ENCODE measurements at places on chromosomes 6 and 20.

- no peak for DNase-seq
Measured at GRCh38 chr6:170271771-170272314, 19.0 kb downstream of the DLL1 start.

DNA sequence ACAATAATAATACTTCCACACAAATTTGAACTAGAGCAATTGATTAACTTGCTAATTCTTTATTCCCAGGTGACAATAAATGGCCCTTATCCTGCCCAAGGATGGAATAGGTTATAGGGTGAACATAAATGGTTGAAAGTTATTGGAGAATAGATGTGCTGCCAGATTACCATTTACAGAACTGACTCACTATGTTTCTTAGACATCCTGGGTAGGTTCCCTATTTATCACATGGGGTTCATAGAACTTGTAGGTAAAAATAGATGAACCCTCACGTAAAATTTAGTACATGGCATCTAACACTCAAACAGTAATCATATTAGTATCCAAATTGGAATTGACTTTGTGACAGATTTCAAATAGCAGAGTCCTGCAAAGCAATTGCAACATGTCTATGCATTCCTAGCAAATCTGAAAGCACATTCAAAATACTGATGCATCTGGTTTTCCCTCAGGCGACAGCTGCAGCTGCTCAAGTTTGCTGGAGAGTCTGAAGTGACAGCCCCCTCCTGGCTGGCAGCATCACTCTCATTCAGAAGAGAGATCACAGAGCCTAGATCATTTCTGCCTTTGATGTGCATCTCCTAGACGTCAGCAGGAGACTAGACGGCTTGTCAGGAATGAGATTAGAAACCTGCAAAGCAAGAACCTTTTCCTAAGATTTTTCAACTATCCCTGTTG is 80.2 kb upstream of the RNF217 start:
- no peak for DNase-seq

DNA sequence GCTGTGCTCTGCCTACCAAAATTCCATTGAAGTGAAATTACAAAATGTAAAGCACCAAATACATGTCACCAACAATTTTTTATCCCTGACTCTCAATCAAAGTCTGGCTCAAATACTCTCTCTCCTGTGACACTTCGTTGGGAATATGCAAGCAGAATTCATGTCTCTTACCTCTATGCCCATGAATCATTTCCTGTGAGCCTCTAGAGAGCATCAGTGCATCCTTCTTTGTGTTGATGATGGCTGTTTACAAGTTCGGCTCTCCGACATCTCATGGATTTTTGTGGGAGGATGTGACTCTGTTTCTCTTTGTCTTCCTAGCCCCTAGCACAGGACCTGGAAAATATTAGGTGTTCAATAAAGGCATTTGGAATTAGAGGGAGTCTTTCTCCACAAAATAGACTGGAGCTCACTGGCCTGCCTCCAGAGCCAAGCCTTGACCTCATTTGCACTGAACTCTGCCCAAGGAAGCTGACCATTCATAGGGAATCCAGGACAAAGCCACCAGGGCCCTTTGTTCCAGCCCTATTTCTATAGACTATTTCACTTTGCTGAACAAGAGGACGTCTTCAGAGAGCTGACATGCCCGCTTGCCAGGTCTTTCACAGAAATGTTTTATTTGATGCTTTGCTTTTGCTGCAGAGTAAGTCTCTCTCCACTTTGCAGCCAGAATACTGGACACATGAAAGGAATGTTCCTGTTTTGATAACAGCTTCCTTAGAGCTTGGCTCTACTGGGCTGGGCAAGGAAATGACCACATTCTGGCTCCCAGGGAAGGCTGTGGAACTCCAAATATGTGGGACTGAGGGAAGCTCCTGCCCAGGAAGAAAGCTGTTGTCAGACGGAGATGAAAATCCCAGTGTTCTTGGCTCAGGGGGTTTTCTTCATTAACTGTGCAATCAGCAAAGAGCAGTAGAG is 194.5 kb upstream of the CDYL start:
- no peak for DNase-seq

DNA sequence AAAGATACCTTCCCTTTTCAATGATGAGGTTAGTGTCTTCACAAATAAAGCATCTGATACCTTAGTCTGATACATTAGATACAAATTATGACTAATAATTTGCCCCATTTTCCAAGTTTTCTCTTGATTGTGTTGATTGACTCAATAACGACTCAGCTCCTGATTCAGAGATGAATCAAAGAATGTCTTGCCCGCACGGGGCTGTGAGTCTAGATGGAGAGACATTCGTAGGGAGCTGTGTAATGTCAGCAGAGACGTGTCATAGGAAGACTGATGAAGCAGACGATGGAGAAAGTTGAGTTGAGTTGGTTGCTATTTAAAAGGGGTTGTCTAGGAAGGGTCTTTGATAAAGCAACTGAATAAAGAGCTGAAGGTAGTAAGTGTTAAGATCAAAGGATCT is 78.2 kb downstream of the TSHZ2 start:
- no peak for DNase-seq

DNA sequence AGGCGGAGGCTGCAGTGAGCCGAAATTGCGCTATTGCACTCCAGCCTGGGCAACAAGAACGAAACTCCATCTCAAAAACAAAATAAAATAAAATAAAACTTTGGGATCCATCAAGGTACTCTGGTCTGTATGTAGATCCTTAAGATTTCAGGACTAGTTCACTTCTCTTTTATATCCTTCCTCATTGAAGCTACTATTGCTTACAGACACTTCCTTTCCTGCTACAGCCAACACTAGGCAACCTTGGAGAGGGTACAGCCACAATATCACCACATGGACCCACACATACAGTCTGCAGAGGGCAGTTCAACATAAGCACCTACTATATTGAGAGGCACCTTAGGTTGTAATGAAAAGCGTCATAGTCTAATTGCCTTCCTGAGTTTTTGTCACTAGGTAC is 113.3 kb downstream of the ATXN1 start:
- no peak for DNase-seq

DNA sequence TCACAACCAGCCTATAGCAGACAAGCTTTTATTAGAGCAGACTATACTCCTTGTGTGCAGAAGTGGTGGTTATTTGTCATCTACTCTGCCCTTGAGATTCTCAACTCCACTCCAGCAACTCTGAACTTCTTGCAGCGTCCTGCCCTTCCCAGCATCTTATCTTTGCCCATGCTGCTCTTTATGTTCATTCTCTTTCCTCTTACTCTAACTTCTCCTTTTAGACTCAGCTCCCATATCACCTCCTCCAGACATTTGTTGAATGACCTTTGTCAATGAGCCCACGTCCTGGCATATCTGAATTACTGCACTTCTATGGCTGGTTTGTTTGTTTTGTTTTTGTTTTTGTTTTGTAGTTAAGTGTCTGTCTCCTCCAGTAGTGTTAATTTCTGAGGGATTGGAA is 81.2 kb downstream of the KCNQ5 start:
- no peak for DNase-seq

DNA sequence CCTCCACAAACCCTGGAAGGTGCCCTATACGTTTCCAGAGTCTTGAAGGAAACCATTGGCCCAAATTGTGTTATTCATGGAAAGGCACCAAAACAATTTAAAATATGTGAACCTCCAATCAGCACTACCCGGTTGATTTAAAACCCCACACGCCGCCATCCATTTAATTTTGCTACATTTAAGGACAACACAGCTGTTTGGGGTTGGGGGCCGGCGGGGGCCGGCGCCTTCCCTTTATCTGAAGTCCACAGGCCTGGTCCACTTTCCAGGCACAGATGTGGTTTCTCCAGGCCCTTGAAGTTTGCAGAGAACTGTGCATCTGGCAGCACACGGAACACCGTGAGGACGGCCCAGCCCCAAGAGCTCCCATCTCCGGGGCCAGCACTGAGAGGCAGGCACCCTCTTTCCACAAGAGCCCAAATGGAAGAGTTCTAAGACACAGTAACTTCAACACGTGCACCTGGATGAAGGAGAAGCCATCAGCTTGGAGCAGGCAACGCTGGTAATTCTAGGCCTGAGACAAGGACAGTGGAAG is 16.8 kb upstream of the FRMD1 start:
- DNase-seq, result no peak

Data from cortex of kidney (tissue), 1 donor.